ENCODE measurements at places on chromosomes 4 and X.

DNA sequence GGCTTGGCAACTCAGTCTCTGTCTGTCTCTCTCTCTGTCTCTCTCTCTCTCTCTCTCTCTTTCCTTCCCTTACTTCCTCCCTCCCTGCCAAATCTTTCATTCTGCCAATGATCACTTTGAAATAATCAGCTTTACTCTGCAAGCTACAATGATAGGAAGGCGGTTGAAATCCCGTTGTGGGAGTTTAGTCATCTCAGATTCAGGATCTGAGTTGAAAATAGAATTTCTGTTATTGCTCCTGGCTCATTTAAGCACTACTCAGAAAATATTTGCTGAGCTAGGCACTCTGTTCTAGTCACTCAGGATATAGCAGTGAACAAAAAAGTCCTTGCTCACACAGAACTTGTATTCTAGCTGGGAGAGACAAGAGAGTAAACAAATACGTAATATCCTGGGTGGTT lies 56.3 kb upstream of the DCTD start:
- DNase-seq, result no peak

- no peak for DNase-seq
Observed at GRCh38 chr4:38717604-38718003, 53.6 kb downstream of the KLF3 start.

DNA sequence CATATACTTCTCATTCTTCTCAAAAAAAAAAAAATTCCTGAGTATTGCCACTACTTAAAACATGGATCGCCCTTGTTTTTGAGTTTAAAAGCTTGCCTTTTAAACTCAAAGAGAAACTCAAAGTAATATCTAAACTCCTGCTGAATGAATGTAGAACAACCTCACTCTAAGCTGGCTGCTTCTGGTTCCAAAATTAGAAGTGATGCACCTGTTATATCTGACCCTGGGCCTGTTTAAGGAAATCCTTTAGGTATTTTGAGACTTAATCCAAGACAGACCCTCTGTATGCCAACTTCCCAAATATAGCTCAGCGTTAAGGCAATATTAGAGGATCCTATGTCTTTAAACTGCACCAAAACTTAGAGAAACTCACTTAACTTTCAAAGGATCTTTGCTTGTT lies 1.8 kb upstream of the OTUD4 start:
- no peak for DNase-seq

DNA sequence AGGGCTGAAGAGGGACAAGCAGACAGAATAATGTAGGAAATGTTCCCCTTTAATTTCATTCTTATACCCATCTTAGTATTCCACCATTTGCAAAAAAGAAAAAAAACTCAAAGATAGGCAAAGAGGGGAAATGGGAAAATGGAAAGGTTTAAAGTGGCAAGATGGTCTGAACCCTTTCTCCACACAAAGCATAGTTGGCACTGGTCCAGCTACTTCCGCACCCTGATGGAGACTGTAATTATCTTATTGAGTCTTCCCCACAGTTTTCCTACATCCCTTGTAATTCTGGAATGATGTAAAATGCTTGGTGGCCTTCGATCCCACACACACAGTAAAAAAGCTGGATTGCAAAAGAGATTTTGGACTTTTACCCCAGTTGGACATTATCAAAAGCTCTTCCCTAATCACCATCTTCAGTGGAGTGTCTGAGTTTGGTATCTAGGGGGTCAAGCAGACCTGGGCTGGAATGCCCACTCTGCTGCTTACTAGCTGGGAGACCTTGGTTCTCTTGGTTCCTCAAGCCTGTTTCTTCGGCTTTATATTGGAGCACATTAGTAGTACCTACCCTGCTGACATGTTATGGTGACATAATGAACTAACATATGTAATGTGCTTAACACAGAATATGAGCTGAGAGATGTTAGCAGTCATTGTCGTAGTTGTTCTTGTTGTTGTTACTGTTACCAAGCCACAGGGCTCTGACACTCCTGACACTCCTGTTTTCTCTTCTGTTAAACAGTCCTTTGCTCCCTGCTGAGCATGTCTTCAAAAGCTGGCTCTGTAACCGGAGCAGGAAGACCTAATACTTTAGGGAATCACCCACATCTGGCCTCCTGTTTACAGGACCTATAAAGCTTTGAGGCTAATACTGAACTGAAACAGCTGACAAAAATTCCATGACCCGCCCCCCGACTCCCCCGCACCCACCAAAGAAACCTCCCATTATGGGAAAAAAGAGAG lies 4.7 kb downstream of the SRPX2 start:
- DNase-seq, result no peak

DNA sequence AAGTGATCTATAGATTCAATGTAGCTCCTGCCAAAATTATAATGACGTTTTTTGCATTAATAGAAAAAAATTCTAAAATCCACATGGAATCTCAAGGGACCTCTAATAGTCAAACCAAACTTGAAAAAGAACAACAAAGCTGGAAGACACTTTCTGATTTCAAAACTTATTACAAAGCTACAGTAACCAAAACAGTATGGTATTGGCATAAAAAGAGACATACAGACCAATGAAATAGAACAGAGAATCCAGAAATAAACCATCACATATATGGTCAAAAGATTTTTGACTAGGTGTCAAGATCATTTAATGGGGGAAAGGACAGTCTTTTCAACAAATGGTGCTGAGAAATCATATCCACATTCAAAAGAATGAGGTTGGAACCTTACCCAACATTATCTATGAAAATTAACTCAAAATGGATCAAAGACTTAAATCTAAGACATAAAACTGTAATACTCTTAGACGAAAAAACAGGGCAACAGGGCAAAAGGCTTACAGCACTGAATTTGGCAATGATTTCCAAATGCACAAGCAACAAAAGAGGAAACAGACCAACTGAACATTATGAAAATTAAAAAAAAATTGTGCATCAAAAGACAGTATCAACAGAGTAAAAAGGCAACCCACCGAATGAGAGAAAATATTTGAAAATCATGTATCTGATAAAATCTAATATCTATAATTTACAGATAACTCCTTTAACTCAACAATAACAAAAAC lies 3.9 kb downstream of the FBXO8 start:
- DNase-seq, result no peak

DNA sequence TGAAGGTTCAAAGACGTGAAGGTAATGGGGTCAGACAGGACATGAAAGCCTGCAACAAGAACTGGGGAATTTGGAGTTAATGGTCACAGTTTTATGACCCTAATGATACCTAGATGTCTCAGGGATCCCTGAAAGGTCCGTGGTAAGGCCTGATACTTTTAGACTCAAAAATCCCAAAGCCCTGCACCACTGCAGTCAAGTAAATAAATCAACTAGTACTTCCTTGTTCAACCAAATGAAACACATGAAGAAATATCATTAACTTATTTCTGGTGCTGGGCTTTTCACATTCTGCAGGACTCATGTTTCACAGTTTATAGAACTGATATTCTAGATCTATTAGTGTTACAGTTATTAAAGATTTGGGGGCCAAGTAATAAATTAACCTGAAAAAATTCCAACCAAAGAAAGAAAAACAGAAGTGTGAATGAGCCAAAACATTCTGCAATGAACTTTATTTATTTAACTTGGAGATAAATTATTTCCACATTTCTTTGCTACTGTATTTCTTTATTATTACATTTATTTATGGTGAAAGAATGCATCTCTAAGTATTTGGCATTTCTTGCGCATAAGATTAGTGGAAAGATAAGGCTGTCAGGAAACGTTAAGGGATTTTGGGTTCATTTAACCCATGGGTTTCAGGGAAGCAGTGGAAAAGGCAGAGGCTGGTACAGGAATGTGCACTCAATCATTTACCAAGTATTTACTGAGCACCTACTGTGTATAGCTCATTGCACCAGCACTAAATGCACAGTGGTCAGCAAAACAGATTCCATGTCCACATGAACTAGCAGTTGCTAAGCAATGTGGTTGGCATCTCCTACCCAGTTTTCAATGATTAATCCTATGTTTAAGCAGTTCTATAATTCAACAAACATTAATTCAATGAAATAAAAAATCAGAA lies 8.7 kb downstream of the WDFY3 start:
- no peak for DNase-seq

- no peak for DNase-seq
Observed at GRCh38 chrX:115709039-115709438, 148.1 kb downstream of the PLS3 start.

DNA sequence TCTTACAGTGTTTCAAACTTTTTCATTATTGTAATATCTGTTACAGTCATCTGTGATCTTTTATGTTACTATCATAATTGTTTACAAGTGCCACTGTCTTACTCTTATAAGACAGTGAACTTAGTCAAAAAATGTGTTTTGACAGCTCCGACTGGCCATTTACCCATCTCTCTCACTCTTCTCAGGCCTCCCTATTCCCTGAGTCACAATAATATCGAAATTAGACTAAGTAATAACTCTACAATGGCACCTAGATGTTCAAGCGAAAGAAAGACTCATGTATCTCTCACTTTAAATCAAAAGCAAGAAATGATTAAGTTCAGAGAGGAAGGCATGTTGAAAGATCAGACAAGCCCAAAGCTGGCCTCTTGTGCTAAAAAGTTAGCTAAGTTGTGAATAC lies 184.2 kb downstream of the CDS1 start:
- no peak for DNase-seq

Data from activated naive CD8-positive, alpha-beta T cell treated with anti-CD3 and anti-CD28 coated beads, Interleukin-2, amount 50 U/mL, for 16 hours (primary cell).